NCI-H1417 treated with DMSO at 0.1 percent for 48 hours (cell line): ENCODE measurements at places on chromosomes 11 and 22.
A peak's percentile ranks its signal among the peaks of the same experiment; 100 is the strongest.

DNA sequence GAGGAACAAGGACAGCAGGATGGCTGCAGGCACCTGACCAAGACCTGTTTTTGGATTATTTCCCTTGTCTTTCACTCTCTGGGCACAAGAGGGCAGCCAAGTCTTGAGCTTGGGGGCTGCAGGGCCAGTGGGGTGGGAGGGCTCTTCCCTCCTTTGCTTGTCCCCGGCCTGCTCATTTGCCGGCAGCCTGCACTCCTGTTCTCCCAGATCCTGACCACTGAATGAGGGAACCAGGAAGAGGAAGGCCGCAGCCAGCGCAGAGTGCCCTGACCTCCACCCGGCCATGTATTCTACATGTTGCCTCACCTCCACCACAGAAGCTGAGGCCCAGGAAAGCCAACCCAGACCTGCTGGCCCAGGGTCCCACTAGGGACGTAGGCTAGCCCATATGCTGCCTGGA is 15.5 kb upstream of the NNMT start:
- peak; percentile 62 for DNase-seq

DNA sequence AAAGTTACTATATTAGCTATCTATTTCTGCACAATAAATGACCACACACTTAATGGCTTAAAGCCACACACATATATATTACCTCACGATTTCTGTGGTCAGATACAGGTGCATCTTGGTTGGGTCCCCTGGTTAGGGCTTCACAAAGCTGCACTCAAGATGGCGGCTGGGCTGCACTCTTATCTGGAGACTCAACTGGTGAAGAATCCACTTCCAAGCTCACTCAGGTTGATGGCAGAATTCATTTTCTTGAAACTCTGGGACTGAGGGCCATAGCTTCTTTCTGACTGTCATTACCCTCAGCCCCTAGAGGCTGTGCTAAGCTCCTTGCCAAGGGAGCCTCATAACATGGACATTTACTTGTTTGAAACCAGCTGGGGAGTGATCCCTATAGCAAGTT is 5.1 kb upstream of the MS4A10 start:
- DNase-seq: no peak

- DNase-seq: no peak
These were observed 11.3 kb downstream of the ANKK1 start for GRCh38 chr11:113398669-113399430.

DNA sequence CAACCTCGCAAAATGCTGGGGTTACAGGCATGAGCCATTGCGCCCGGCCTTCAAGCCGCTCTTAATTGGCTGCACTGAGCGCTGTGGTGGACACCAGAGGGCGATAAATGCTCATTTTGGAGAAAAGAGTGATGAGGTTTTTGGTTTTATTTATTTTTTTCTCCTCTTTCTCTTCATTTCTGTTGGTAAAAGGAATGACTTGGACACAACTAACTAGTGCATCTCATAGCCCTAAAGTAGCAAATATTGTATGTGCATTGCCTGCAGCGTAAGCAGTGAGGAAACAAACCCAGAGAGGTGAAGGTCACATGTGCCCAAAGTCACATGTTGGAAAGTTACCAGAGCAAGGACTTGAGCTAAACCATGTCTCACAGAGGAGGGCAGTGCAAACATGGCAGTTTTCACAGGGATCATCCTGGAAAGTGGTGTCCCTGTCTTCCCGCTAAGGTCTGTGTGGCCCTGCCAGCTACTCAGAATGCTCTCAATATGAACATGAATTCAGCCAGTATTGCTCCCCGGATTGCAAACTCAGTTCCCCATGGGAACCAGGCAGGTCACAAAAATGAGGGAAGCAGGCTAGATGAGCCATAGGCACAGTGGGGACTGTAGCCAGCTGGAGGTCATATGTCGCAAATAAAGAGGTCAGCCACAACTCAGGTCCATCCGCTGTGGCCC is 8.6 kb upstream of the CD82 start:
- no peak for DNase-seq

- no peak for DNase-seq
These were observed 2.9 kb downstream of the GRIA4 start for GRCh38 chr11:105612771-105613170.

GRCh38 chr11:100760744-100761143 is 73.7 kb downstream of the ARHGAP42 start:
- no peak for DNase-seq

DNA sequence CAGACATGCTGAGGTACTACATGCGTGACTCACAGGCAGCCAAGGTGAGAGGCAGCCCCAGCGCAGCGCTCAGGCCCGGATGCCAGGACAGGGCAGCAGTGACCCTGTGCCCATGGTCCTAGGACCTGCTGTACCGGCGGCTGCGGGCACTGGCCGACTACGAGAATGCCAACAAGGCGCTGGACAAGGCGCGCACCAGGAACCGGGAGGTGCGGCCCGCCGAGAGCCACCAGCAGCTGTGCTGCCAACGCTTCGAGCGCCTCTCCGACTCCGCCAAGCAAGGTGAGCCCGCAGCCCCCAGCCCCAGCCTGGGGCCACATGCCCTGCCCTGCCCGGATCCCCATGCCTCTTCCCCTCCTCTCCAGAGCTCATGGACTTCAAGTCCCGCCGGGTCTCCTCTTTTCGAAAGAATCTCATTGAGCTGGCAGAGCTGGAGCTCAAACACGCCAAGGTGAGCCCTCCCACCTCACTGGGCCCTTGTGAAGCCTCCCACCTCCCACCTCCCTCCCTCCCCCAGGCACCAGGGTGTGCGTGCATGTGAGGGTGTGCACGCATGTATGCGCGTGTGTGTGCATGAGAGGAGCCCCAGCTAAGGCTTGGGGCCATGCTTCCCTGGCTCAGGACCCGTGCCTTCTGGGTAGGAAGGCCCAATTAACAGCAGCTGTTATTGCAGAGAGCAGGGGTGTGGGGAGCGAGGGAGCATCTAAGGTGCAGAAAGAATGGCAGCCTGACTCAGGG is 5.3 kb downstream of the CFL1 start:
- no peak for DNase-seq

DNA sequence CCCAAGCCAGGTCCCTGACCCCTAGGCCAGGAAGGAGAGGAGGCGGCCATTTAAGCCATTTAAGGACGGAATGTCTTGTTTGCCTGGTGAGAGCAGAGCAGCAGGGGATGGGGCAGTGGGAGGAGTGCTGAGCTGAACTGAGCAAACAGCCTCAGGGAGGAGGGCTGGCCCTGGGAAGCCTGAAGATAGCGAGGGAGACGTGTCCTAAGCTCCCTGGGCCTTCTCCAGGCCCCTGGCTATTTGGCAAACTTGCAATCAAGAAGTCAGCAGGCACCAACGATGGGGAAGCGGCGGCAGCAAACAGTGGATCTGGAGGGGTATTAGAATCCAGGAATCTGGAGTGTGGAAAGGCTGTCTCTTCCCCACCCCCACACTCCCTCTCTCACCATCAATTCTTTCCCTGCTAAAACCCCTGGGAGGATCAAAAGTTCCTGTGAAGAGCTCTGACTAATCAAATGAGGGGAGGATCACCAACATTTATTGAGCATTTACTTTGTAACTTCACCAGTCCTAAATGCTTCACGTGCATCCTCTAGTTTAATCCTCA is 8.8 kb downstream of the BCL9L start:
- DNase-seq: no peak

GRCh38 chr11:8252946-8253345 is 10.7 kb downstream of the LMO1 start:
- DNase-seq: no peak

DNA sequence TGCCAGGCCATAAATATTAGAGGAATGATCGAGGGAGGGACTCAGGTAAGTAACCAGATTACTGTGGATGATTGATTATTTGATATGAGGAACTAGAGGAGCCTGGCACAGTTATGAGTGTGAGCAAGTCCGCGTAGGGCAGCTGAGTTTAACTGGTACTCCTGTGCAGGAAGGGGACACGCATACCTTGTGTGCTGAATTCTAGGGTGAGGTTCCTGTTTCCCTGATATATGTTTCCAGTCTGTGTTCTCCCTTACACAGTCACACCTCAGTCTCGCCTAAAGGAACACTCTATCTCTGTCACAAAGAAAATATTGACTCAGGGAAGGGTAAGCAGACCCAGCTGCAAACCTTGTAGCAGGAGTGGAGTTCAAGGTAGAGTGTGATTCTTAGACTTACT is 17.4 kb downstream of the SGSM3 start:
- DNase-seq: no peak

- no peak for DNase-seq
These were observed 5.8 kb downstream of the ELFN2 start for GRCh38 chr22:37421468-37421877.

- no peak for DNase-seq
These were observed 11.7 kb upstream of the ARFGAP3 start for GRCh38 chr22:42868751-42869251.

DNA sequence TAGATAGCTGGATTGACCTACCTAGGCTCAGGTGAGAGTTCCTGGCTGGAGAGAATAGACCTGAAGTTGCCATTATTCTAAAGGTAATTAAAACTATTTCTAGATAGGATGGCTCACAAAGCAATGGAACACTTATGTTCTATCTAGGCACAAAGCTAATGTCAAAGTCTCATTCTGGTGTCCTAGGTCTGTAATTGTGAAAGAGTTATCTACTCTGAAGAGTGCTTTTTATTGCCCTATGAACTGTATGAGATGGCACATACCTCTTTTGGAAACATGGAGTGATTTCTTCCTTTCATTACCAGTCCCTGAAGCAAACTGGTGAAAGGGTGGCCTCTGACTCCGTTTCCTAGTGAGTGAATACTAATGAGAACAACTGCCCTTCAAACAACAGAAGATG is 80.3 kb downstream of the MTNR1B start:
- DNase-seq: no peak

GRCh38 chr11:79050786-79051185 is 390.0 kb downstream of the TENM4 start:
- DNase-seq: no peak

DNA sequence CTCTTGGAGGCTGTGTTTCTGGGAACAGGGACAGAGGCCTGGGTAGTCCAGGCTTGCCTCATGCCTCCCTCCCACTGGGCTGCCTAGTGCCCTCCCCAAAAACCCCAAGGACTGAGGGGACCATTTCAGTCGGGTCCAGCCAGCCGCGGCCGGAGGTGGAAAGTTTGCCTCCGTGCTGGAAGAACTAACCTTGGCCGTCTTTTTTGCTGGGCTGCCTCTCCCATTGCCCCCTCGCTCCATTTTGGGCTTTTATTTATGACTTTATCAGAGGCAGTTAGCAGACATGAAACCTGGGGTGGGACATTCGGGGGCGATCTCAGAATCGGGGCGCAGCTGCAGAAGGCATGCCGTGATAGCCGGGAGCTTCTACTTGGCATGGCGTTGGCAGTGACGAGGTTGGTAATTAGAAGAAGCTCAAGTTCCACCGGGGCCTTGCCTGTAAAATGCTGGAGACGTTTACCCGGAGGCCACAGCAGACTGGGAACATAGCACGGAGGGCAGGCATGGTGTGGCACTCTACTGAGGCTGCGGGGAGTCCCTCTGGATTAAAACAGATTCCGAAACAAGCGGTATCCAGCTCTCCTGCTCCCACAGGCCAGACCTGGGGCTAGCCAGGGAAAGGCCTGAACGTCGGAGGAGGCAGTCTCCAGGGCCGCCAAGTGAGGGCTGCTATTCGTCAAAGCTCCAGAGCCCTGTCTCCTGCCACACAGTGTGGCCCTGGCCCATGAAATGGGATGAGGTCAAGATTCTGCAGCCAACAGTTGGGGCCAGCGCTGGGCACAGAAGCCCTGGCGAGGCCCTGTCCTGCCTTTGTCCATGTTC is 76.4 kb upstream of the PPARA start:
- no peak for DNase-seq

GRCh38 chr22:19666673-19667593 is 47.4 kb upstream of the SEPTIN5 start:
- no peak for DNase-seq

DNA sequence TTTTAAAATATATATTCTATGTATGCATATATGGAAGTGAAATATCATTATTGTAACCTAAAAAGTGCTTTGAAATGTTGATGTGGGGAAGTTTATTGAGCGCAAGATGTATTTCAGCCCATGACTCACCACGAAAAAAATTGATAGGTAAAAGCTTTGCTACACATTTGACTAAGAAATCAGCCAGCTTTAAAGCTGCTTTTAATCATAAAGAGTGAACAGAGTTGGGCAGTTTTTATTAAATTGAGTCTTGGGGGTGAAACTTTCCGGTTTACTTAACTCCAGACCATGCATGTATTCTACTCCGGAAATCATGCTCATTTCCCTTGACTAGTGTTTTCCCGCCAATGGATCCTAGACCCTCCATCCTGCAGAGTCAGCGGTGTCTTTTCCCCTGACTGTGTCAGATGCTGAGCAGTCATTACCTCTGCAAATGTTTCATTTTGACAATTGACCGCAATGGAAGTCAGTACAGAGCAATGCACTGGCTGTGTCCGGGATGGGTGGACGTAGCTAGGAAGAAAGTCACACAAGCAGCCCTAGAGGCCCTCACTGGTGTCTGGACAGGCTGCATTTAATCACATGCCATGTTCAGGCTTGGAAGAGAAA is 47.2 kb upstream of the MPEG1 start:
- no peak for DNase-seq

DNA sequence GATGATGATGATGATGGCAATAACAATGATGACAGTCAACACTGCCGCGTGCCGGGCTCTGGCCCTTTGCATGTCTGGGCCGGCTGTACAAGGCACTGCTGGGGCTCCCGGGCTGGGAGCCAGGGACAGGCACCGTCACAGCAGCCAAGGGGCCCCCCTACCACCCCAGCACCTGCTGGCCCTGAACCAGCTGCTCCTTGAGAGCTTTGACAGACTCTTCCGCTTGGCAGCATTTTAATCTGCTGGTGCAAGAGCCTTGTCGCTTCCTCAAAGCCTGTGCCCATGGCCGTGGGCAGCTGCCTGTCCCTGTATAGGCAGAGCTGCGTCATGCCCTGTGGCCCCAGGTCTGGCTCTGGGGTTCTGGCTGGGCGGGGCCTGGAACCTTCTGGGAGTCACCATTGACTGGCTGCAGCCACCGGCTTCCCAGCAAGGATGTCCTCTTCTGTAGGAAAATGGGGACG is 12.9 kb upstream of the MUC6 start:
- DNase-seq: no peak

DNA sequence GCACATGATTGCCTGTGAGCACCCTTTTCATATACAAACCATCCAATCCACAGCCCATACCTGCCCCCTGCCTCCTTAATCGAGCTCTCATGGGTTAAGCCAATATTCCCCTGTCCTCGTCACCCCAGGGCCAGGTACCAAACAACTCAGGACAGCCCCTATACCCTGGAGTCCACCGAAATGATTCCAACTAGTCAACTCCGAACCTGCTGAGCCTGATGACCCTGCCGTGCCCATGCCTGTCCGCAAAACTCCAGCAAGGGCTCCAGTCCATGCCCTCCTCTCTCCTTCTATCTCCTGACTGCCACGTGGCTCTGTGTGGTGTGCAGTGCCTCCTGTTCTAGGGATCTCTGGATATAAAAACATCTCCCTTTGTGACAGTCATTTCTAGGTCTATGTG is 35.5 kb upstream of the SYT13 start:
- no peak for DNase-seq

GRCh38 chr11:19753451-19754106 is 40.9 kb downstream of the NAV2 start:
- no peak for DNase-seq

- DNase-seq: no peak
These were observed 26.3 kb upstream of the HIKESHI start for GRCh38 chr11:86275493-86276370.

- no peak for DNase-seq
These were observed 8.0 kb downstream of the NCAPH2 start for GRCh38 chr22:50516068-50516467.
